Fibroblast of skin of abdomen (primary cell): ENCODE measurements at places on chromosomes 12 and 14.
A peak's percentile ranks its signal among the peaks of the same experiment; 100 is the strongest.

DNA sequence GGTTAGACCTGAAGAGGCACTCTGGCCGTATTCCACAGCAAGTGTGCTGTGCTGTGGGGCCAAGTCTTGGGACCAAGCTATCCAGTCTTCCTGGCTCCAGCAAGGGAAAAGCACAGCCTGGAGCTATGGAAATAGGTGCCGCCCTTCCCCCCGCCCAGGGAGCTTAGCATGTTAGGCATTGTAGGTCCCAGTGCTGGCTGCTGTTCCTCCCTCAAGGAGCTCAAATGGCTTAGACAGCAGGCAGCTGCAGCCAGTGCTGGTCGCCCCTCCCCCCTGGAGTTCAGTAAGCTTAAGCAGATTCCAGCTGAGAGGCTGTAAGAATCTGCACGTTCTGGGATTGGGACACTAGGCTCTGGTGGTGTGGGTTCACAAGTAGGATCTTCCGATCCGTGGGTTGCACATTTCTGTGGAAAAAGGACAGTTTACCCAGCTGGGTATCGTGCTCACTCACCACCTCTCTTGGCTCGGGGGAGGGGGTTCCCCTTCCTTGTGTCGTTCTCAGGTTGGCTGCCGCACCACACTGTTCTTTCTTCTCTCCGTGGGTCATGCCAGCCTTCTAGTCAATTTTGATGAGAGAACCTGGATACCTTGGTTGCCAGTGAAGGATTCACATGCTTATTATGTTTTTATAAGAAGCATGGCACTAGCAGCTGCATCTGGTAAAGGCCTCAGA, 127.3 kb downstream of the CNTN1 start:
- peak; percentile 2 for DNase-seq

GRCh38 chr12:130132831-130133511, 29.3 kb upstream of the FZD10 start:
- DNase-seq = no peak

- DNase-seq = no peak
These were observed 39.5 kb downstream of the CLIP1 start for GRCh38 chr12:122382919-122383350.

DNA sequence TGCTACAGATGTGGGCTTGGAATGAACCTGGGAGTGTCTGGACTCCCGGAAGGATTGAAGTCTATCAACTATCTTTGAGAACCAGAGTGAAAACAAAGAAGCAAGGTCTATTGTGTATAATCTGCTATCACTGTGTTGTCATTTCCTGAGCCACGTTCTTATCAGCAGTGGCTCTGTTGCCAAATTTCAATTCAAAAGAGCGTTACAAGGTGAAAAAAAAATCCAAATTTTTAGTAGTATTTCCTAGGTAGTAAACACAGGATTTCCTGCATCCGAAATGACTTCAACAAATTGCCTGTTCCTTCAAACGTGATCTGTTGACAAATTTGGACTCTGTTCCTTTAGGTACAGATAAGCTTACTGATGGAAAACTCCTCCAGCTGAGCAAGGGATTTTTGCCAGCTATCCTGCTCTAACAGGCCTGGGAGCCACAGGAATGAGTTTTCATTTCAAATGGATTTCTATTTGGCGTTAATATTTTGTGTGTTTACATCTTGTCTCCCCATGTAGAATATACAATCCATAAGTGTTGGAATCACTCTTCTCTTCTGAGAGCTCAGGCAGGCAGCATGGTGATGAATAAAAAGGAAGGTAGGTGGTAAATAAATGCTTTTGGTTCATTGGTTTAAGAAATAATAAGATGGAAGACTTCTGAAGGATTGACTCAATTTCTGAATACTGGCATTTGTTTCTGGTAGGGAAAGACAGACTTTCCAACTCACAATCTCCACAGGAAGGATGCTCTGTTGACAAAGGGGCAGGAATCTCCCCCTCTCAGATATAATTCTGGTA, 58.5 kb downstream of the GPR135 start:
- peak; percentile 54 for DNase-seq

GRCh38 chr12:71124835-71125460, 32.9 kb downstream of the TSPAN8 start:
- DNase-seq = no peak
